ENCODE measurements at places on chromosomes 12 and 14. TPM values are rescaled to one million over a fixed set of nuclear protein-coding genes. Genes with fewer than 3 reads are reported as not detected.

DNA sequence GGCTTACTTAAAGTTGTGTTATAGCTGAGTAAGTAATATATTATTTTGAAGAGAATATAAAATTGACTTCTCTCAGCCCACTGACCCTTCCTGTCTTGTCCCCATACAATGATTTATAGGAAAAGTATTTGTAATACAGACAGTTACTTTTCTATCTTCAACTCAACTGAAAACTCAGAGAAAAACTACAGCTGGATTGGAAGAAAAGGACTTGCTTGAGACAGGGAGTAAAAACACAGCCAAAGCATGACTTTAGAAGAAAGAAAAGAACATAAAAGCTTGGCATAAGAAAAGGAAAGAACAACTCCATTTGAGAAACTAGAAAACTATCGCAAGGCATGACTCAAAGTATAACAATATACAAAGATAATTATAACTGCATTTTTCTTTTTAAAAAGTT lies 57.5 kb downstream of the MSRB3 start:
- H3K27ac ChIP-seq, result peak overlapping the region; percentile 12
- peaks cover 11% of the 10 kb centered on the region for H3K36me3 ChIP-seq
- H3K4me1 ChIP-seq, result no peaks in the 10 kb centered on the region
- no peaks in the 10 kb centered on the region for H3K27me3 ChIP-seq

- no peaks in the 10 kb centered on the region for H3K36me3 ChIP-seq
- no peaks in the 10 kb centered on the region for H3K4me1 ChIP-seq
- DNase-seq, result no peak
Observed at GRCh38 chr14:62694075-62694474, 351.2 kb downstream of the KCNH5 start.

- H3K27ac ChIP-seq, result no peak overlapping the region
- no peak for DNase-seq
- H3K27me3 ChIP-seq, result no peaks in the 10 kb centered on the region
- peaks cover 8% of the 10 kb centered on the region for H3K4me1 ChIP-seq
- no peaks in the 10 kb centered on the region for H3K36me3 ChIP-seq
Observed at GRCh38 chr12:69821032-69821455, 4.0 kb upstream of the MYRFL start.

- H3K27me3 ChIP-seq, result no peaks in the 10 kb centered on the region
- H3K36me3 ChIP-seq, result no peaks in the 10 kb centered on the region
- H3K4me1 ChIP-seq, result no peaks in the 10 kb centered on the region
- H3K4me3 ChIP-seq, result no peak overlapping the region
Observed at GRCh38 chr14:48553443-48553842, 878.0 kb upstream of the MDGA2 start.

GRCh38 chr12:2243275-2243674 lies 190.5 kb downstream of the CACNA1C start:
- peaks cover 3% of the 10 kb centered on the region for H3K4me1 ChIP-seq
- no peak overlapping the region for H3K4me3 ChIP-seq
- H3K27me3 ChIP-seq, result no peaks in the 10 kb centered on the region
- no peak for DNase-seq
- H3K27ac ChIP-seq, result peak overlapping the region; percentile 83

- no peaks in the 10 kb centered on the region for H3K27me3 ChIP-seq
- no peak overlapping the region for H3K4me3 ChIP-seq
- no peak for DNase-seq
- no peaks in the 10 kb centered on the region for H3K4me1 ChIP-seq
Observed at GRCh38 chr12:93868771-93869170, 191.6 kb downstream of the CRADD start.

DNA sequence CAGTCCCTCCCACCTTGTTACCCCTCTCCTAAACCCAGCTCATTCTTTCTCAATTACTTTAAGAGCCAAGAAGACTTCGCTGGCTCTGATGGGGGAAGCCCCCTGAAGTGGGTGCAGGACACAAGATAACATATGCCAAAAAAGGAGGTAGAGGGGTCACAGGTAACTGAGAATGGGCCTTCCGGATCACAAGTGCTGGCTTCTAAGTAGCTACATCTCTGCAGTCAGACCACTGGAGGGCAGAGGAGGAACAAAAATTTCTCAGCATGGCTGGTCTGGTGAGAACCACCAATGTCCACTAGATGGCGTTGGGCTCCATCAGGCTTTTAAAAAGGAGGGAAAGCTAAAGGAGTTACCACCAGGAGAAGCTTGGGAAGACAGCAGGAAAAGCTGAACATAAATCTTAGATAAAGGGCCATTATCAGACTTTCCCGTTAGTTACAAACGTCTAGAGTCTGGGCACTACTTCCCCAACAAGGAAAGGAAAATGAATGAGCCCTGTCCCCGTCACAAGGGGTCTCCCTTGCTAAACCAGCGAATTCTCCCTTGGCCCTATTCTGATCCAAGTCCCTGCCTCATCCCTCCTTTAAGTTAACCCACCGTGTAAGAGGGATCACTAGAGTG lies 11.6 kb upstream of the CDH24 start:
- no peak overlapping the region for H3K27ac ChIP-seq
- peaks cover 35% of the 10 kb centered on the region for H3K4me1 ChIP-seq
- no peak overlapping the region for H3K4me3 ChIP-seq
- DNase-seq, result peak; percentile 87

- no peaks in the 10 kb centered on the region for H3K36me3 ChIP-seq
- H3K27me3 ChIP-seq, result no peaks in the 10 kb centered on the region
- peak; percentile 60 for DNase-seq
- no peak overlapping the region for H3K4me3 ChIP-seq
Observed at GRCh38 chr14:66038618-66039017, 447.6 kb upstream of the CCDC196 start.

- H3K27me3 ChIP-seq, result no peaks in the 10 kb centered on the region
- H3K4me1 ChIP-seq, result no peaks in the 10 kb centered on the region
- no peaks in the 10 kb centered on the region for H3K36me3 ChIP-seq
- H3K4me3 ChIP-seq, result no peak overlapping the region
- no peak overlapping the region for H3K27ac ChIP-seq
Observed at GRCh38 chr12:92759634-92760268, 57.0 kb downstream of the PLEKHG7 start.

- H3K4me1 ChIP-seq, result no peaks in the 10 kb centered on the region
- DNase-seq, result no peak
- no peaks in the 10 kb centered on the region for H3K36me3 ChIP-seq
Observed at GRCh38 chr12:98856897-98857540, 211.9 kb downstream of the APAF1 start.

DNA sequence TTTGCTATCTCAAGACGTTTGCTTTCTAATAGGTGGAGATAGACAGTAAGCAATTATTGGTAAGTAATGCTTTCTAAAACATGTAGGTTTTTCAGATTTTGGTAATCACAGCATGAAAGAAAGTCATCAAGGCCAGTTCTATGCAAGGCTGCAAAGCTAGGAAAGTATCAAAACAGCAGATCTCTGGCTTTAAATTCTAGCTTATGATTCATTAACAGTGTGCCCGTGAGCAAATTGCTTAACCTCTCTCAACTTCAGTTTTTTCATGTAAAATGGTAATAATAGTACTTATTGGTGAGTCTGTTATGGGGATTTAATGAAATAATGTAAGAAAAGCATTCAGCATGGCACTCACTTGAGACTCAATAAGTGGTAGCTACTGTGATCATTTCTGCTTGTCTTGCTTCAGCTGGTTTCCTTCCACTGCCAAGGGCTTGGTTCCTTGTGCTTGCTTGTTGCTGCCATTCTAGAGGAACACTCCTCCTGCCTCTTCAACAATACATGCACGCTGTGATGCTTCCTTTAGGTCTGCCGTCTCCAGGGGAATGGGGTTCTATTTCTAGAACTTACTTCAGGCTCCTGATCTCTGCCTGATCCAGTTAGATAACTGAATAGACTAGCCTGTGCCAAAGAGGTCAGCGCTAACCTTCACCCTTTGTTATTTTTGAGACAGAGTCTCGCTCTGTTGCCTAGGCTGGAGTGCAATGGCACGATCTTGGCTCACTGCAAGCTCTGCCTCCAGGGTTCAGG lies 88.4 kb downstream of the CAND1 start:
- no peaks in the 10 kb centered on the region for H3K27me3 ChIP-seq
- H3K4me1 ChIP-seq, result peaks cover 50% of the 10 kb centered on the region
- H3K27ac ChIP-seq, result no peak overlapping the region
- H3K36me3 ChIP-seq, result no peaks in the 10 kb centered on the region

DNA sequence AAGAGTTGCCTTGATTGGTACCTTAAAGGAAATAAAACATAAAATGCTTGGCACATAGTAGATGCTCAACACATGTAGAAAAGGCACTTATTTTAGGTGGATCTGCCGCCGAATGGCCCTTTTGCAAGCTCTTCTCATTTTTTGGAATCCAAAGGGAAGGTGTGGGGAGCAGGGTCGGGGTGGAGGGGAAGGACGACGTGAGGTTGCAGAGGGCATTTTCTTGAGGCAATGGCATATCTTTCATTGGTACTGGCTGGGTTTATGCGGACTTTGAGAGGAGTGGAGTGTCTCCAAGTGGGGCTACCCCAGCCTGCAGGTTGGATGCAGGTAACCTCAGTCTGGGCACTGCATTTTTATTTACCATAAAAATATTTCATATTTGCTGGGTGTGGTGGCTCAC lies 8.1 kb downstream of the RTL1 start:
- no peaks in the 10 kb centered on the region for H3K36me3 ChIP-seq
- no peak for DNase-seq
- no peak overlapping the region for H3K4me3 ChIP-seq
- peaks cover 5% of the 10 kb centered on the region for H3K4me1 ChIP-seq

DNA sequence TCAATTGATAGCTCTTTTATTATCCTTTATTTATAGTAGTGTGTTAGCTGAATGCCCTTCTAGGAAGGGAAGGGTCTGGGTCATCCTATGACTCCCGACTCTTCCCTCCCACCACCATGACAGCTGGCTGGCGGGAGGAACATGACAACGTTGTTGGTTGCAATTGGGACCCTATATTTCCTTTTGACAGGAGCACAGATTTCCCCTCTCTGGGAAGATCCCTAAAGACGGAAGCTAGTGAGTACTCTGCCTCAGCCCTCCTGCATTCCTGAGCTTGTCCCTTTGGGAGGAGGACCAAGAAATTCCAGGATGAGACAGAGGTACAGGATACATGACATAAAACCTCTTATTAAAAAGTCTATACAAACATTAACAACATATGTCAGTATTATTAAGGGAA lies 485.4 kb downstream of the NAV3 start:
- no peaks in the 10 kb centered on the region for H3K36me3 ChIP-seq
- H3K4me1 ChIP-seq, result no peaks in the 10 kb centered on the region
- no peaks in the 10 kb centered on the region for H3K27me3 ChIP-seq

DNA sequence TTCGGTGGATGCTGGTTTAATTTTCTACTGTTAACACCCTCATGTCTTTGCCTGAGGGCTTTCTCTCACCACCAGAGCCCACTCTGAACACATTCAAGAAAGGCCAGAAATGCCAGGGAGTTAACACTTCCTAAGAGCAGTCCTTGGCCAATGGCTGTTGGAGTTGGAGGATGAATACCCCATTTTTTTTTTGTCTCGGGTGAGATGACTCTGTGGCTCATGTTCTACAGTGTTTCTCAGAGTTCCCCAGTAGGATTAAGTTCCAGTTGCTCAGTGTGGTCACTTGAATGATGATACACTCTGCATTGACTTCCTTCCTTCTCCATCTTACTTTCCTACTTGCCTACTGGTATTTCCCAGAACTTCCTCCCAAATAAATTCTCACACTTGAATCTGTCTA lies 65.8 kb downstream of the FOS start:
- no peak overlapping the region for H3K4me3 ChIP-seq
- no peaks in the 10 kb centered on the region for H3K27me3 ChIP-seq
- no peak overlapping the region for H3K27ac ChIP-seq

GRCh38 chr12:19248929-19249602 lies 119.5 kb downstream of the PLEKHA5 start:
- no peak overlapping the region for H3K4me3 ChIP-seq
- no peaks in the 10 kb centered on the region for H3K27me3 ChIP-seq
- no peak overlapping the region for H3K27ac ChIP-seq
- peaks cover 8% of the 10 kb centered on the region for H3K4me1 ChIP-seq
- H3K36me3 ChIP-seq, result no peaks in the 10 kb centered on the region
- no peak for DNase-seq

Gene RDH12
- total RNA-seq, result not detected

Gene OR4M1
- total RNA-seq, result not detected

Gene TMEM117
- 10.8 TPM for total RNA-seq

Gene P2RX2
- not detected for total RNA-seq
